Activated naive CD8-positive, alpha-beta T cell treated with anti-CD3 and anti-CD28 coated beads, Interleukin-2, amount 10 ng/mL, durations not matched to agents 7 days and 5 days (primary cell): ENCODE measurements at places on chromosomes 3 and 15. TPM values are rescaled to one million over a fixed set of nuclear protein-coding genes. Genes with fewer than 3 reads are reported as not detected.
A peak's percentile ranks its signal among the peaks of the same experiment; 100 is the strongest.

The NIT2 gene
- total RNA-seq: 42.8 TPM

The CHRM5 gene
- not detected for total RNA-seq

The ZDHHC19 gene
- not detected for total RNA-seq

The CEP19 gene
- 4.8 TPM for total RNA-seq

The SMCO1 gene
- not detected for total RNA-seq

GRCh38 chr3:16811950-16812349 lies 72.8 kb upstream of the PLCL2 start:
- DNase-seq: no peak
- H3K27me3 ChIP-seq: peaks cover 17% of the 10 kb centered on the region
- H3K4me3 ChIP-seq: no peak overlapping the region
- no peaks in the 10 kb centered on the region for H3K36me3 ChIP-seq
- peaks cover 8% of the 10 kb centered on the region for H3K4me1 ChIP-seq

GRCh38 chr15:58574631-58575030 lies 142.8 kb downstream of the LIPC start:
- no peaks in the 10 kb centered on the region for H3K27me3 ChIP-seq
- peaks cover 7% of the 10 kb centered on the region for H3K36me3 ChIP-seq
- H3K4me3 ChIP-seq: no peak overlapping the region
- no peak for DNase-seq
- peak overlapping the region; percentile 13 for H3K27ac ChIP-seq

- no peaks in the 10 kb centered on the region for H3K27me3 ChIP-seq
- H3K4me3 ChIP-seq: no peak overlapping the region
- no peak for DNase-seq
- H3K4me1 ChIP-seq: no peaks in the 10 kb centered on the region
These were observed 240.3 kb upstream of the PEX5L start for GRCh38 chr3:180277041-180277440.

DNA sequence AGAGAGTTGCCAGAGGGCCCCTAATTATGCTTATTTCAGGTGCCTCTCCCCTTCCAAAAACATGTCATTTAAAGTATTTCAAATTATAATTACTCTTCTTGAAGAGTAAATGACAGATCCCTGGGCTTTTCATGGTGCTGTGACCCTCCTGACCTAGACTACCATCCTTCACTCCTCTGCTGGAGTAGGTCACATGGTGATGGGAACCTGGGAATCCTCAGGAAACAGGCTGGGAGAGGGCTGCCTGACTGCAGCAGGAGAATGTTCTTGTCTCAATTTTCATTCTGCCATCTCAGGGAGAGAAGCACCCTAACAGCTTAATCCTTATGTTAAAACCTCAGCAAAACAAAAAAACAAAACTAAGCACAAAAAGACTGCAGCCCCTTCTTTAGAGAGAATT lies 24.6 kb downstream of the PGBD4 start:
- H3K4me1 ChIP-seq: no peaks in the 10 kb centered on the region
- DNase-seq: no peak
- no peak overlapping the region for H3K4me3 ChIP-seq
- no peaks in the 10 kb centered on the region for H3K36me3 ChIP-seq

- peaks cover 3% of the 10 kb centered on the region for H3K4me1 ChIP-seq
- DNase-seq: no peak
- H3K27ac ChIP-seq: no peak overlapping the region
- peaks cover 53% of the 10 kb centered on the region for H3K36me3 ChIP-seq
These were observed 53.0 kb downstream of the PIAS1 start for GRCh38 chr15:68107142-68107541.

GRCh38 chr3:149269687-149270086 lies 48.1 kb upstream of the CP start:
- H3K36me3 ChIP-seq: no peaks in the 10 kb centered on the region
- no peak for DNase-seq
- H3K27ac ChIP-seq: no peak overlapping the region
- H3K27me3 ChIP-seq: peaks cover 2% of the 10 kb centered on the region
- no peaks in the 10 kb centered on the region for H3K4me1 ChIP-seq

DNA sequence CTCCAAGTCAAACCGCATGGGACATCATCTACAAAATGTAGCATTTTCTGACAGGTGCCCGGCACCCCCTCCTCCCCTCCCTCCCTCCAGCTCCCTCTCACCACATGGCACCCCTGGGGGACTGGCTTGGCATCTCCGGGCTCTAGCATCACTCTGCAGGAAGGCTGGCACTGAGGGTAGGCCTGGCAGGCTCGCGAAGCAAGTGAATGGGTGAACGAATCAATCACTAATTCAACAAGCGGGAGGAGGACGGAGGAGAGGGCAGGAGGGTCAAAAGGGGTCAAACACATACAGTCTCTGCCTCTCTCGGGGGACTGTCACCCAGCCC lies 155.7 kb downstream of the NUP210 start:
- H3K4me1 ChIP-seq: peaks cover 9% of the 10 kb centered on the region
- H3K36me3 ChIP-seq: no peaks in the 10 kb centered on the region
- no peak overlapping the region for H3K27ac ChIP-seq

DNA sequence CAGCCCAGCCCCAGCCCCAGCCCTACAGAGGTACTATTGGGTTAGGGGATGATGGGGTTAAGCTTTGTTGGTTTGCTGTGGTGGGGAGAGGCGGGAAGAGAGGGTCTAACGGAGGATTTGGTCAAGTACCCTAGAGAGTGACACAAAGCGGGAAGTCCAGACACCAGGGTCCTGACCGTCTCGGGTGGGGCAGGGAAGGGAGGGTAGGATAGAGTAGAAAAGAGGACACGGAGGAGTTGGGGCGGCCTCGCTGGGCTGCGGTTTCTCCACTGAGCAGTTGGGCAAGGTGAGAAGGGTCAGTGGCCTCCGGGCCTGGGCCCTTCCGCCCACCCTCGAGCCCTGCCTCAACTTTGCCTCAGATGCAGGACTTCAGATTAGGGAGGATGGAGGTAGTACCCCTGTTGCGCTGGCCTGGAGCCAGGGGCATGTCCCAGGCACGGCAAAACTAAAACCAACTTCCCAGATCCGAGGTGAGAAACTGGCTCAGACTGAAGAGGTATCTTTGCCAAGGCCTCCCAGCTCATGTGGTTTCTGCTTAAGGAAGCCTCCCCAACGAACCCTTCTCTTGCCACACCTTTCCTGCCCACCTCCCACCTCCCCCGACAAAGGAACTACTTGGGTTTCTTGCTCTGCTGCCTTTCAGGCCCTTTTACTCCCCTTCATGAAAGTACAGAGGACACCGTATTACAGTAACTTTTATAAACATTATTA lies 551 bp downstream of the PML start:
- H3K4me3 ChIP-seq: peak overlapping the region; percentile 96
- peaks cover 23% of the 10 kb centered on the region for H3K36me3 ChIP-seq
- H3K4me1 ChIP-seq: peaks cover 43% of the 10 kb centered on the region
- no peaks in the 10 kb centered on the region for H3K27me3 ChIP-seq

DNA sequence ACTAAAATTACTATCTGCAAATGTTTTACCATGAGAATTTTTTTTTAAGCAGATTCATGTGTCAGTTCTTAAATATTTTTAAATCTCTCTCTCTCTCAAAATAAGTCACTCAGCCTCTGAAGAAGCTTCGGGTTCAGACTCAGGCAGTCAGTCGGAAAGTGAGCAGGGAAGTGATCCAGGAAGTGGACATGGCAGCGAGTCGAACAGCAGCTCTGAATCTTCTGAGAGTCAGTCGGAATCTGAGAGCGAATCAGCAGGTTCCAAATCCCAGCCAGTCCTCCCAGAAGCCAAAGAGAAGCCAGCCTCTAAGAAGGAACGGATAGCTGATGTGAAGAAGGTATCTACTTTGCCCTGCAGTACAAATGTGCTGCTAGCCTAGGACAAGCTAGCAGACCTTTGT lies 24.1 kb downstream of the CHD2 start:
- no peak overlapping the region for H3K4me3 ChIP-seq
- DNase-seq: no peak
- no peaks in the 10 kb centered on the region for H3K27me3 ChIP-seq
- peaks cover 49% of the 10 kb centered on the region for H3K36me3 ChIP-seq
- peaks cover 54% of the 10 kb centered on the region for H3K4me1 ChIP-seq

- H3K4me3 ChIP-seq: no peak overlapping the region
- DNase-seq: no peak
- H3K4me1 ChIP-seq: peaks cover 11% of the 10 kb centered on the region
- no peaks in the 10 kb centered on the region for H3K27me3 ChIP-seq
These were observed 198.9 kb upstream of the CBLB start for GRCh38 chr3:106067711-106068110.

- H3K27me3 ChIP-seq: peaks cover 2% of the 10 kb centered on the region
- no peak for DNase-seq
- H3K36me3 ChIP-seq: no peaks in the 10 kb centered on the region
- no peak overlapping the region for H3K27ac ChIP-seq
These were observed 49.0 kb upstream of the GOLGA8J start for GRCh38 chr15:30033763-30034162.

GRCh38 chr3:65689436-65689835 lies 349.3 kb downstream of the MAGI1 start:
- no peak overlapping the region for H3K4me3 ChIP-seq
- H3K27me3 ChIP-seq: no peaks in the 10 kb centered on the region
- DNase-seq: no peak

- H3K36me3 ChIP-seq: no peaks in the 10 kb centered on the region
- no peak overlapping the region for H3K27ac ChIP-seq
- no peak for DNase-seq
These were observed 210.0 kb downstream of the MAGI1 start for GRCh38 chr3:65828706-65829105.

- H3K27me3 ChIP-seq: no peaks in the 10 kb centered on the region
- DNase-seq: no peak
These were observed 156.1 kb upstream of the CGNL1 start for GRCh38 chr15:57220205-57220604.

- peaks cover 6% of the 10 kb centered on the region for H3K27me3 ChIP-seq
- no peak overlapping the region for H3K4me3 ChIP-seq
- no peak for DNase-seq
- H3K27ac ChIP-seq: no peak overlapping the region
These were observed 27.2 kb downstream of the GRIP2 start for GRCh38 chr3:14512942-14513327.

- no peaks in the 10 kb centered on the region for H3K27me3 ChIP-seq
- DNase-seq: no peak
- peaks cover 46% of the 10 kb centered on the region for H3K36me3 ChIP-seq
- peak within 1 kb of the TSS; percentile 97 for H3K4me3 ChIP-seq
- H3K4me1 ChIP-seq: peaks cover 61% of the 10 kb centered on the region
These were observed at the start of gene MAPKAPK3 for GRCh38 chr3:50617096-50617791. MAPKAPK3 (plus strand) TSS chr3:50617151; CDS start chr3:50617566, 415 bp downstream.

DNA sequence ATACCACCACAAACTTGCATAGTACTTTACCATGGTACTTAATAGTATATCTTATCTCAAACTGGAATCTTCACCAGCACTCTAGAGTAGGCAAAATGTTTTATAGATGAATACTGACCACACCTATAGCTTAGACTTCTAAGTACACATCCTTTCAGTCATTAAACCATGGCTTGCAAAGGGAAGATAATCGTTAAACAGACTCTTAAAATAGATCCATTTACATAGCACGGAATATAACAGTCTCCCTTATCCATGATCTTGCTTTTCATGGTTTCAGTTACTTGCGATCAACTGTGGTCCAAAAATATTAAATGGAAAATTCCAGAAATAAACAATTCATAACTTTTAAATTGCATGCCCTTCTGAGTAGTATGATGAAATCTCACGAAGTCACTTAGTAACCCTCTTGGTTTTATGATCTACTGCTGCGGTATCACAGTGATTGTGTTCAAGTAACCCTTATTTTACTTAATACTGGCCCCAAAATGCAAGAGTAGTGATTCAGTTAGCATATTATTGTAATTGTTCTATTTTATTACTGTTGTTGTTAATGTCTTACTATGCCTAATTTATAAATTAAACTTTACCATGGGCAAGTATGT lies 111.4 kb downstream of the HERC1 start:
- peaks cover 35% of the 10 kb centered on the region for H3K36me3 ChIP-seq
- no peak overlapping the region for H3K27ac ChIP-seq
- H3K27me3 ChIP-seq: no peaks in the 10 kb centered on the region
- H3K4me3 ChIP-seq: no peak overlapping the region
- no peak for DNase-seq
- H3K4me1 ChIP-seq: no peaks in the 10 kb centered on the region

DNA sequence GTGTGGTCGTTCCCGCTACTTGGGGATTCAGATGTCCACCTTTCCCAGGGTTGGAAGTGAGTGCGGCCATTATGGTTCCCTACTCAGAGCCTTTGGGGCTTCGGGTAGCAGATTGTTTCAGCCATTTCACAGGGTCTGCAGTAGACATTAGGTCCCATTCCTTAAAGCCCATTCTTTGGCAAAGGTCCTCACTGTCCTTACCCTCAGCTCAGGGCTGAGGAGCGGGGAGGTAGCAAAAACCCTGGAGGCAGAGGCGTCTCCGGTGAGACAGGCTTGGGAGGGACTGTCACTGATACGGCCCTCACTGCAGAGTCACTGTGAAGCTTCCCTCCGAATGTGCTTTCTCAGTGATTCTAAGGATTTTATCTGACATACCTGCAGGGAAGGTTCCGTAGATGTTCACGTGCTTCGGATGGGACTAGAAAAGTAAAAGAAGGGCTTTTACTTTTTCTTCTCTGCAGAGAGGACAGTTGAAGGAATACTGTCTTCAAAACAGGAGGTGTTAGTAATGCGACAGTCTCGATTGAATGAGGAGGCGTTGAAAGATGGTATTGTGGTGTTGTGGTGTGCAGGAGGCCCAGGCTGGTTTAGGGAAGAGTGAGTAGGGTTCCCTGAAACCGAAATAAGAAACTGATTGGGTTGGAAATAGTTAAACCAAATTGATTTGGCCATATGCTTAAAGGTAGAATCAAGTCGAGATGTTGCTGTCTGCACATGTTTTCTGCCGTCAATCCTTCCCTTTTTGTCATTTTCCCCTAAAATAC lies 630 bp downstream of the ATP6V1A start:
- H3K27me3 ChIP-seq: no peaks in the 10 kb centered on the region
- H3K4me3 ChIP-seq: peak overlapping the region; percentile 96
- no peak for DNase-seq
- H3K4me1 ChIP-seq: peaks cover 37% of the 10 kb centered on the region
- peaks cover 7% of the 10 kb centered on the region for H3K36me3 ChIP-seq
- peak overlapping the region; percentile 99 for H3K27ac ChIP-seq

- H3K4me3 ChIP-seq: no peak overlapping the region
- peaks cover 3% of the 10 kb centered on the region for H3K27me3 ChIP-seq
- no peaks in the 10 kb centered on the region for H3K36me3 ChIP-seq
- no peaks in the 10 kb centered on the region for H3K4me1 ChIP-seq
- no peak overlapping the region for H3K27ac ChIP-seq
These were observed 108.3 kb upstream of the UBE2E1 start for GRCh38 chr3:23697416-23697815.

DNA sequence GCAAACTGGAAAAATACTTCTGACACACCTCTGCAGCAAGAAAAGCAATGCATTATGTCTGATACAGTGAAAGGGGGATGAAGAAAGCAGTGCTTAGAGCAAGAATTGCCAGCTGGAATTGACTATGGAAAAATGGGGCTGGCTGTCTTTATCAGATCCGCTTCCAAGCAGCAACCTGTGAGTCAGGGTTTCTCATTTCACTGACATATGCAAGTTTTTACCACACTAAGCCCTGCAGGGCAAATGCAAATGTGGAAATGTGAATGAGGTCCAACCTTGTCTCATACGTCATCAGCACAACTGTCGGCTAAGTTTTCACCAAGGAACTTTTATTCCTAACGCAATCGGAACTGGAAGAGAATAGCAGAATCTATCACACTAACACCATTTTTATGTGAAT lies 172.5 kb upstream of the GADL1 start:
- no peaks in the 10 kb centered on the region for H3K4me1 ChIP-seq
- no peak overlapping the region for H3K27ac ChIP-seq
